ENCODE measurements at places on chromosomes 11 and 22. TPM values are rescaled to one million over a fixed set of nuclear protein-coding genes. Genes with fewer than 3 reads are reported as not detected.

DNA sequence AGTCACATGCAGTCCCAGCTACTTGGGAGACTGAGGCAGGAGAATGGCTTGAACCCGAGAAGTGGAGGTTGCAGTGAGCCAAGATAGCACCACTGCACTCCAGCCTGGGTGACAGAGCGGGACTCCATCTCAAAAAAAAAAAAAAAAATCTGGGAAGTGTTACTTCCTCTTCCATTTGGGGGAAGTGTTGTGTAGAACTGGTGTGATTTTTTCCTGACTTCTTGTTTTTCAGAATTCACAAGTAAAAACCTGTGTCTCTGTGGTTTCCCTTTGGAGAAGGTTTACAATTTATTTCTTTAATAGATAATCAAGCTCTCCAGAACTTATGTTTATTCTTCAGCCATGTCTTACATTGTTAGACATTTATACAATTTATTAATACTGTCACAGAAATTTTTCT lies 396.1 kb downstream of the BRD1 start:
- DNase-seq, result no peak

DNA sequence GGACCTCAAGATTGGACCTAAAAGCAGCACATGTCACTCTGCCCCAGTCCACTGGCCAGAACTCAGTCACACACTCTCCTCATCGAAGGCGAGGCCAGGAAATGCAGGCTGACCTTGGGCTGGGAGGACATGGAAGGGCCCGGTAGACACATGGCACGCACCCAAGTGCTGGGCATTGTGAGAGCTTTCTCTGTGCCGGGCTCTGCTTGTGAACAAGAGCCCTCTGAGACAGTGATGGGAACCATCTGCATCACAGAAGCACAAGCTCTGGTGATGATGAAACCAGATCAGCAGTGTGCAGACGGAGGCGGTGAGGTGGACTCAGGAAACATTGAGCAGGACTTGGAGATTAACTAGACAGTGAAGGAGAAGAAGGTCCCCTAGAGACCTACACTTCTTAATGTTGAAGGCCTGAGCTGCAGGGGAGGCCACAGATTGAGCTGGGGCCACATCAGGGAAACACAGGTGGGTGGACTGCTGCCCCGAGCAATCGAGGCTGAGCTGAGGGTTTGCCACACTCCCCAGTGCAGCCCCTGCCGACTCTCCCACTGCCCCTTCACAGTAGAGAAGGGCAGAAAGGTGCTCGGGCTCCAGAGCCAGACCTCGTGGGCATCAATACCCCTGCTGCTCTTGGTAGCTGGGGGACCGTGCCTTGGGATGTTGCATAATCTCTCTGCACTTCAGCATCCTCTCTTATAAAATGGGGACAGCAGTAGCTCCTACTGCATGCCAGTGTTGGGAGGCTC lies 1460.5 kb downstream of the TBC1D22A start:
- DNase-seq, result no peak

TRIM48 gene
- not detected for total RNA-seq

RAB38 gene
- total RNA-seq, result 0.59 TPM

RAG2 gene
- not detected for total RNA-seq

All from tibial nerve (tissue), 4 donors.